ENCODE measurements at places on chromosomes 16 and 17.

- no peak for DNase-seq
Measured at GRCh38 chr17:80565343-80566053, 20.9 kb downstream of the RPTOR start.

DNA sequence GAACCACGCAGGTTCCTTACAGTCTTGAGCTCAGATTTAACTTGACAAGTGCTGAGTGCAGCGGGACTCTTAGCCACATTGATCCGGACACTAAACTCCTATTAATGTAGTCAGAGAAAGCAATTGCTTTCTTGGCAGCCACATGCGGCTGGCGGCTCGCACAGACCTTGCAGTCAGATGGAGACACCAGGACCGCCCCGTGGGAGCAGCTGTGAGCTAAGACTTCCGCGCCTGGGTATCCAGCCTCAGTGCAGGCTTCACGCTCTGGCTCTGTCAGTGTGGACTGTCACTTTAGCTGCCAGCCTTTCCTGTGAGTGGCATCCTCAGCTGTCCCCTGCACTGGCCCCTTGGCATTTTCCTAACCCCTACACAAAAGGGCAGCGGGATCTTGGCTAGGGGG lies 80.9 kb upstream of the NLRP1 start:
- no peak for DNase-seq

DNA sequence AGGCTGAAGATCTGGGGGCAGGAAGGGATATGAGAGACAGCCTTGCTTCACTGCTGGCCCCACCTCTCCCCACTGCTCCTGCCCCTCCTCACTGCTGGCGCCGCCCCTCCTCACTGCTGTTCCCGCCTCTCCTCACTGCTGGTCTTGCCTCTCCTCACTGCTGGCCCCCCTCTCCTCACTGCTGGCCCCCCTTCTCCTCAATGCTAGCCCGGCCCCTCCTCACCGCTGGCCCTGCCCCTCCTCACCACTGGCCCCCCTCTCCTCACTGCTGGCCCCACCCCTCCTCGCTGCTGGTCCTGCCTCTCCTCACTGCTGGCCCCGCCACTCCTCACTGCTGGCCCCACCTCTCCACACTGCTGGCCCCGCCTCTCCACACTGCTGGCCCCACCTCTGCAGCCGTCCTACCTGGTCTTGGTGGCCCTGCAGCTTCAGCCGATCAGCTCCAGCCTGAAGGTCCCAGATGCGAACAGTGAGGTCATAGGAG lies 9.5 kb upstream of the PAM16 start:
- DNase-seq: no peak

- DNase-seq: no peak
Measured at GRCh38 chr17:41615454-41615853, 2.9 kb upstream of the KRT16 start.

- DNase-seq: no peak
Measured at GRCh38 chr16:73298562-73298961, 250.6 kb upstream of the ZFHX3 start.

- DNase-seq: no peak
Measured at GRCh38 chr17:57530026-57530425, 215.1 kb downstream of the CCDC182 start.

DNA sequence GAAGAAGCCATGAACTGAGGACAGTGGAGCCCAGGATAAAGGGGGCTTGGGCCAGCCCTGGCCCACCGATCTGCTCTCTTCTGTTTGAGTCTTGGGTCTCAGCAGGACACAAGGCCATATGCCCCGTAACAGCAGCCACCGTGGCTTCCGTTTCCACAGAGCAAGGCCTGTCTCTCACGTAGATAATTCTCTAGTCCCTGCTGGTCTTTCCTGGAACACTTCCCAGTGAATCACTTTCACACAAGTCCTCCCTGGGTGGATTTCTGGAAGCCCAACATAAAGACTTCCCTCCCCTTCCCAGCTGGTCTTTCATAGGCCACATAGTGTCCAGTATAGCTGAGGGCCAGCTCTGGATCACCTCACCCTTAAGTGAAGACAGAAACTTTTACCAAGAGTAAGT lies 19.9 kb upstream of the C16orf78 start:
- DNase-seq: no peak

GRCh38 chr17:67836205-67836987 lies 11.1 kb downstream of the BPTF start:
- DNase-seq: no peak

DNA sequence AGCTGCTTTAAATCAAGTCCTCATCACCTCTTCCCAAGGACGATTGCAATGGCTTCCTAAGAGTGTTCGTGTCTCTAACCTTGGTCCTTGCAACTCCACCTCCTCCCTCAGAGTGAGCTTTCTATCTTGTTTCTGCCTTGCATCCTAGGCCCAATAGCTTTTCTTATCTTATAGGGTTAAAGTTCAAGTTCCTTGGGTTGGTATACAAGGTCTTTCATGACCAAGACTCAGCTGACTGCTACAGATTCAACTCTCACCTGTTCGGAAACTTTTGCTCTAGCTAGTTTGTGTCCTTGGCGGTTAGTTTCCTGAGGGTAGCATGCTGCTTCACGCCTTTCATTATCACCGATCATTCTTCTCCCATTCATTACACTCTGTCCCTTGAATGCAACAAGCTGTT lies 10.6 kb downstream of the SPACA3 start:
- DNase-seq: no peak

- no peak for DNase-seq
Measured at GRCh38 chr17:77288115-77288619, 147.4 kb downstream of the SEC14L1 start.

GRCh38 chr17:76076765-76077583 lies 2.0 kb upstream of the ZACN start:
- DNase-seq: no peak

DNA sequence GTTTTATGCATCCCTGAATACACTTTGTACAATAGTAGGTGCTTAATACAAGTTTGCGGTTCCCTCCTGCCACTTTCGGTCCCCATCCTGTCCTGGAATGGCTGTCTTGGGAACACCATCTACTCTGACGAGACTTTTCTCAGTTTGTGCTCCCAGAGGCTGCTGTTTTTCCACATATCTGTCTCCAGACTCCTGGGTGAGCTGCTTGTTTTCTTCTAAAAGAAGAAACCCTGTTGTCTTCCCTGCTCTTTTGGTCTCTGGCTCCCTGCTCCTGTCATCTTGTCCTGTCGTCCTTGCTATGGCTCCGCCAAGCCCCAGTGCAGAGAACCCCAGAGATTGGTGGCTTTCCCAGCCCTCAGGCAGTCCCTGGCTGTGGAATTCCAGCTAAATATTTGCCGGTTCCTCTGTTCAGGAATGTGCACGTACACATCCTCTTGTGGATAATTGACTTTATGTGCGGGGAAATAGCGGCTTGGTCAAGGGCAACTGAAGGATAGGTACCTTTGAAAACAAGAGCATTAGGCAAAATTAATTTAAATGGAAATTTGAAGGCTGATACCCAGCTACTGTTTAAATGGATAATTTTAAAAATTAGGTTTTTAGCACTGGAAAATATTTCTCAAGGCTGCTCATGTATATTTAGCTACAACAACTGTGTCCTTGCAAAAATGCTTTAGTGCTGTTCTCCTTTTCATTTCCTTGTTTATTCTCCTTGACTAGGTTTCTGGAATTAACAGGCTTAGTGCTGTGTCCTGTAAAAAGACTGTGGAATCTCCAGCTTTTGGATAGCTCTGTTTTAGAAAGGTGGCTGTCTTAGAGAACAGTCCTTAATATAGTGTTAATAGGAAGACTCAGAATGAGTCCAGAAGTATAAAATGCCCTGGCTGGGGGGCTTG lies 50.2 kb upstream of the SLC12A3 start:
- DNase-seq: no peak

DNA sequence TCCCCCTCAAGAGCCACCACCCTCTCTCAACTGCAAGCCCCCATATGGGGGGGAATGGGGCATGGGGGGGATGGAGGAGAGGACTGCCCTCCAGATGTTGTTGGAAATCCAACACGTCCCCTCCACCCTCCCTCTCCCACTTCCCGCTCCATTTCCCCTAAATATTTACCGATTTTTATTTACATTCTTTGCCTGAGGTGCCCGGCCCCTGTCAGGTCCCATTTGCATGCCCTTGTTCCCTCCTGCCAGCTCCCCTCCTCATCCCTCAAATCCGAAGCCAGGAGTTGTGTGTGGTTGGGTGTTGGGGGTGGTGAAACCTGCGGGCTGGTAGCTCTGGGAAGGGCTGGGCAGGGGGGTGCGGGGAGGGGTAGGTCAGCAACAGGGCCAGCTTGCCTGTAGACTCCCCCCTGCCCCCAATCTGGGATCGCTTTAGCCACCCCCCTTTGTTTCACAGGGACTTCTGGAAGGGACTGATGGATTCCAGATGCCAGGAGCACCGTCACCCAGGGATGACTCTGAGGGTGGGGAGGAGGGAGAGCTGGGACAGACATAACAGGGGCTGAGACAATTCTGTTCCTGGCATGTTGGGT lies 39.7 kb upstream of the NGFR start:
- DNase-seq: no peak

DNA sequence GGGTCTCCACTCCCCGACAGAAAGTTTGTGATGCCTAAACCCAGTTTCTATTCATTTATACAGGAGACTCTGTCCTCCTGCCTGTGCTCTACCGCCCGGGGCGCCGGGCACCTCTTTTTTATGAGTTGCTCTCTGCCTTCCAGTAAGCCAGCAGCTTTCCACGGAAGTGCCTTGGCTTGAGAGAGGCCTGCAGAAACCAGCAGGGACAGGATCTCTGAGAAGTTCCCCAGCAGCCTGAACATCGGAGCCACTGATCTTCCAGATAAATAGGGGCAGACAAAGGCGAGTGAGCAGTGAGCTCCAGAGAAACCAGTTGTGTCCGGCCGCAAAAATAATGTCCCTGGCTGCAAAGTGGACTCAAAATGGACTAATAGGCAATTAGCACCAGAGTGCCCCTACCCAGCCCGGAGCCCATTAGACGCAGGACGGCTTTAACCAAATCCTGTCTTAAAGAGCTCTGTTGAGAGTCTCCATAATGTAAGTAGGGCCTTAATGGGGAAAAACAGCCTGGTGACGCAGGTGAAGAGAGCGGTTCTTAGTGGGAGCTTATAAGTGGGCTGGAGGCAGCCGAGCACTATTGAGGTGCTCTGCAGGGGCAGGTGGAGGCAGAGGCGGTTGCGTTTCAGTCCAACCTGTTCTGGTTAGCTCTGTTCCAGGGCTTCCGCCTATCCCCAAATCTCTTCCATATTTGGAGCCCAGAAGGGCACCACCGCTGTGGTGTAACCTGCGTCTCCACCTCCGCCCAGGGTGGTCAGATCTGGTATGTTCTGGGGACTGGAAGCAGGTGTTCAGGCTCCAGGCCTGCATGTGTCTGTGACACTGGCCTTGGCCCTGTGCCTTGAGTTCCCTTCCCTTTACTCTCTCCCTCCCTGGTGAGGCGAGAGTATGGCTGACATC lies 74.1 kb downstream of the NT5M start:
- no peak for DNase-seq

- no peak for DNase-seq
Measured at GRCh38 chr16:68197250-68197649, 38.7 kb downstream of the ESRP2 start.

DNA sequence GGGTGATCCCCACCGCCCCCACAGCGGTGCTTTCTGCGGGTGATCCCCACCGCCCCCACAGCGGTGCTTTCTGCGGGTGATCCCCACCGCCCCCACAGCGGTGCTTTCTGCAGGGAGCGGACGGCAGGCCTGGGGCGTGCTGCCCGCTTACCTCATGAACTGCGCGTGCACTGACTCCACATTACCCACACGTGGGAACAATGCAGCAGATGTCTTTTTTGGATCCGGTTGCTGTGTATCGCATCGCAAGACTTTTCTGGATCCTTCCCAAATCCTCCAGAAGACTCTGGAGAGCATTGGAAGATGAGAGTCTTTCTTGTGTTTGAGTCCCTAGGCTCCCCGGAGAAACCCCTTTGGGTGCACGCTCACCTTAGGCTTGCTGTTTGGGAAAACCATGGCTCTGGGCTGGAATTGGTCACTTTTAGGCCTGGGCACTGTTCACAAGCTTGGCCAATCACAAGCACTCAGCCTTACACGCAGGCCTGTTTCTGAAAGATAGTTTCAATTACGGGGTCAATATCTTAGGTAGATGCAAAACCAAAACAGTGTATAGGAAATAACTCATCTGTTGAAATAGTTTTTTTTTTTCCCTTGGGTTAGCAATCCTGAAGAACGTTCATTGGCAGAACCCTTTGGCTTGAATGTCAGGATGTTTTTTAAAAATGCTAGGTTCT lies 201.8 kb downstream of the RPTOR start:
- DNase-seq: no peak

DNA sequence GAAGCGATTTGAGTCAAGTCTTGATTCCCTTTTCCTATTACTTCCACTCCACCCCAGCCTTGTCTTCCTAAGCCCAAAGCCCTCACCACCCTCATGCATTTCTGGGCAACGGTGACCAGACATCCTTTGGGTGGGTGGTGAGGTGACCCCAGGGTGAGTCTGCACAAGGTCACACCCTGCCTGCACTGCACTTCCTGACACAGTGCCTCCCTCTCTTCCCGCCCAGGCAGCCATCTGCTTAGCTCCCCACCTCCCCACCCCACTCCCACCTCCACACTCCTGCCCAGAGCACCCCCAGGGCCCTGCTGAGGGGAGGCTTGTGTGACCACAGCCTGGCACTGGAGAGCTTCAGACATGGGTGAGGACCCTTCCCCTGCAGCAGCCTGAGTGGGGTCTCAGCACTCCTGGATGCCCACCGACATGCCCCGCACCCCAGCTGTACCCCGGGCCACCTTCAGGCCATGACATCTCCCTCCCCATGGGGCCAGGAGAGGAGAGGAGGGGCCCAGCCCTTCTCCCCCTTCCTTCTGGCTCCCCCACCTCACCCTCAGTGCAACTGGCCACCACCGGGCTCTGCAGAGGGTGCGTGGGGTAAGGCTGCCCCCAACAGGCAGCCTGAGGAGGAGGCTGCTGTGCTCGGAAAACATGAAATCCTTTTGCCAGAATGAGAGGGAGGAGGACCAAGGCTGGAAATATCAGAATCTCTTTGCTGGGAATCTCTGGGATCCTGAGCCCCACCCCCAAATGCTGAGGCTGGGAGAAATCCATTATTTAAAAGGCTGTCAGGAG lies 68.6 kb downstream of the CCT6B start:
- DNase-seq: no peak

GRCh38 chr17:48451489-48451888 lies 21.5 kb upstream of the SKAP1 start:
- DNase-seq: no peak

GRCh38 chr17:41339571-41340172 lies 11.0 kb downstream of the KRT33A start:
- no peak for DNase-seq

GRCh38 chr17:20179041-20179440 lies 169.9 kb downstream of the SPECC1 start:
- no peak for DNase-seq

DNA sequence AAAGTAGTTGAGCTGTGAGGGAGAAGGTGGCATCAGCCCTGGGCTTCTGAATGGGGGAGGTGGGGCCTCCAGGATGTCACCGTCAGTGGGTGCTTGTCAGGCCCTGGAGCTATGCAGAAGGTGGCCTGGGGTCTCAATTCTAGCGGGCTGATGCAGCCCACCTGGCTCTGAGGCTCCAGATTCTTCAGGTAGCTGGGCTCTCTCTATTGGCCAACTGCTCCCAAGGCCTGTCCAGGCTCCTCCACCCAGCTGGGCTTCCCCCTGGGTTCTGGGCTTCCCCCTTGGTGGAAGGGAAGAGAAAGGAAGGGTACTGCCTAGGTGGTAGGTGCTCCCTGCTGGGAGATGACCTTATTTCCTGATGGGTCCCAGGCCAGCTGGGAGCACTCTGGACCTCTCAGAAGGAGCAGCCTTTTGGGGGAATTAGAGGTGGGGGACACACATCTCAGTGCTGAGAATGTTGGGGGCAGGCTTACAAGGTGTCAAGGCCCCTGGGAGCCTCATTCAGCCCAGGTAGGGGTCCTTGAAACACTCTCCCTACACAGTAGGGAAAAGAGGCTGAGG lies 1728.3 kb downstream of the TP53TG3F start:
- DNase-seq: no peak

- DNase-seq: peak; percentile 21
Measured at GRCh38 chr17:17440938-17441675, 35.7 kb upstream of the MED9 start.
